Bronchial epithelial cell (primary cell): ENCODE measurements at places on chromosomes 12 and 14.

DNA sequence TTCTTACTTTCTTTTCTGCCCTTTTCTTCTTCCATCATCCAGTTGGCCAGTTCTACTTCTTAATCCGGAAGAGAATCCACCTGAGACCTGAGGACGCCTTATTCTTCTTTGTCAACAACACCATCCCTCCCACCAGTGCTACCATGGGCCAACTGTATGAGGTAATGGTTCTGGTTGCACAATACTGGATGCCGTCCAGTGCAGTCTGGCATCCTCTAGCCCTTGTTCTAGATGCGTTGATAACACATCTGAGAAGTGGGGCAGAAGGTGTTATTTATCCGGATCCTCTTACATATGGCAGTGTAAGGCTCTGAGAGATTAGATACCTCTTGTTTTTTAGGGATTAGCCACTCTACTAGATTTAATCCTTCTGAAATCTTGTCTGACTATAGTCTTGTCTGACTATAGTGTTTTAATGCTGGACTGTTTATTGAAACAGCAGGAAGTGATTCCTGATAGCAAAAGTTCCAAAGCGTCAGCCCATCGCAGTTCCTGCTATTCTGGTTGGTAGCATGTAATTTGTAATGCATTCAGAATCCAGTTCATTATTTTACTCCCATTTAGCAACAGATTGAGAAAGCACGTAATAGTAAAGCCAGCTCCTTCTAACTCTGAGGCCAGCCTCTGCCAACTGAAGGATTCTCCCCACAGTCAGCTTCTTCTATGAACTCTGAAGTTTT, 7.9 kb downstream of the GABARAPL1 start:
- peak; percentile 58 for DNase-seq

GRCh38 chr12:128077211-128077916, 189.6 kb upstream of the TMEM132C start:
- DNase-seq = no peak

DNA sequence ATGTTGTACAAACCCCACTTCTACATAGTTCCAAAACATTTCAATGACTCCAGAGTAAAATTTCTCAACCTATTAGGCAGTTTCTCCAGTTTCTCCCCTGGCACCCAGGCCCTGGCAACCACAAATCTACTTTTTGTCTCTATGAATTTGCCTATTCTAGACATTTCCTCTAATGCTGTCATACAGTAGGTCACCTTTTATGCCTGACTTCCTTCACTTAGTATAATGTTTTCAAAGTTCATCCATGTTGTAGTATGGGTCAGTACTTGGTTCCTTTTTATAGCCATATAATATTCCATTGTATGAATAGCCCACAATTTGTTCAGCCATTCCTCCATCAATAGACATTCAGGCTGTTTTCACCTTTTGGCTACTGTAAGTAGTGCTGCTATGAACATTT, 67.0 kb downstream of the SPRING1 start:
- DNase-seq = no peak

GRCh38 chr12:15728118-15728598, 61.0 kb downstream of the EPS8 start:
- peak; percentile 43 for DNase-seq

DNA sequence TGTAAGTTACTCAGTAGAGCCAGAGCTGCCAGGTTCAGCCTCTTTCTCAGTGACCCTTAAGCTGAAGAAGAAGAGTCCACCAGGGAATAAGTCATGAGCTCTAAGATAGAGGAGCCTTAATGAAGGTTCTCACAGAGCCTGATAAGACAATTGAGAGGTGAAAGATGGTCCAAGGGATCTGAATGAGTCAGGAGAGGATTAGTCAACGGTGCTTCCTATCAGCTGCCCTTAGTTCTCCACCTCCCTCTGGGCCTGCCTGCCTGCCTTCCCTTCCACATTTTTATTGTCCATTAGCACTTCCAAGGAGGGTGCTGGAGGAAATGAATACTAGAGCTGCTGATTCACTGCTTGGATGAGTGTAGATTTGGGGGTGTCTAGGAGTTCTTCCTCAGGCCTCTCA, 161.7 kb upstream of the RMST start:
- peak; percentile 9 for DNase-seq

DNA sequence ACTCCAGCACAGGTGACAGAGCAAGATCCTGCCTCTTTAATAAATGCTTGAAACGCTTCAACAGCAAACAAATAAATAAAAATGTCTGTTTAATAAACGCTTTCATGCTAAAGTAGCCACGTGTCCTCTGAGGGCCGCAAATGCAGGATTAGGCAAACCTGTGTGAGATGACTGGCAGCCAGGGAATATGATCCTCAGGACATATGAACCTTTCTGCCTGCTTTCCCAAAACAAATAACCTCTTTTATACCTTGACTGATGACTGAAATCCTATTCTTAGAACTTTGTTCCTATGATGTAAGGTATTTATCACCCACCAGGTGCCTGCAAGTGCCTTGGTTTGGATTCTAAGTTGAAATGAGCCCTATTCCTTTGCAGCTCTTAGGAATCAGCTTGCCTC, 14.5 kb upstream of the FLVCR2 start:
- DNase-seq = peak; percentile 34

DNA sequence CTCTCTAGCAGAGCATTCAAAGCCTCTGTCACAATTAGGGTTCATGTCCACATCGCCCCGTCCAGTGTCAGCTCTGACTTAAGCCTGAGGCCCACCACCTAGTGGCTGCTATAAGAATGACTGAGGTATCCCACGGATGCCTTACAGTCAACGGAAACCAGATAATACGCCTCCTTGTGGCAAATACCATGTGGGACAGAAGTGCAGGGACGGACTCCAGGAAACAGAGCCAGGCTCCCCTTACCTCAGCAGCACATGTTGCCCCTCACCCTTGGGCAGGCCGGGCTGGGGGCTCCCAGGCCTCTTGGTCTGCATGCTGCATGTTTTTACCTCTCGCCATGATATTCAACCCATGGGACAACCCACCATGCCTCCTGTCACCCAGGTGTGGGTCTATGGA, 86.3 kb downstream of the VWF start:
- peak; percentile 78 for DNase-seq

- no peak for DNase-seq
Measured at GRCh38 chr12:38949363-38949762, 44.0 kb upstream of the CPNE8 start.

DNA sequence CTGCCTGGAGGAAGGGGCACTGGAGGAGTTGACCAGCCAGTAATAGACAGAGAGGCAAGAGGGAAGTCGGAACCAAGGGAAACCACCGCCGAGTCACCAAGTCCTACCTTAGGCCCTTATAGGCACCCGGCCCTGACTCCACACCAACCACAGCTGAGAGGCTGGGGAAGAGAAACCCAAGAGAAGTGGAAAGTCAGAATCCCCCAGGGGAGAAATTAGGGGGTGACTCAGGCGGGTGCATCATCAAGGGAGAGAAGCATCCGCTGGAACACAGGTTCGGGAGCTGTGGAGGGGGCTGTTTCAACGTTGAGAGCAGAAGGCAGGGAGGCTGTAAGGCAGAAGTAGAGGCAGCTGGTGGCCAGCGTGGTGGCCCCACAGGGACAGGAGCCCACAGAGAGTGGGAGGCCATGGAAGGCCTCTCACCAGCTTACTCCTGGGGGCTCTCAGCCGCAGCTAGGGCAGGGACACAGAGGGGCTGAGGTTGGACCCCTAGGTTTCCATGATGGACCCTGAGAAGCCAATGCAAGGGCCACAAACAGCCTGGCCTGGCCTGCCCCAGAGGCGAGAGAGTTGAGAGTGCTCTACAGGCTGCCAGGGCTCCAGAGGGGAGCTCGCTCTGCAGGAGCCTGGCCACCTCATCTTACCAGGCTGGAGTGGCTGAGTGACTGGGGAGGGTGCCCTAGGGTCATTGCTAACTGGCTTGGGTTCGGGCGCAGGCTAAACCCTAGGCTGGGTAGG, 1.4 kb upstream of the TRMT61A start:
- DNase-seq = no peak

- DNase-seq = no peak
Measured at GRCh38 chr12:82504409-82504808, 146.1 kb downstream of the METTL25 start.

DNA sequence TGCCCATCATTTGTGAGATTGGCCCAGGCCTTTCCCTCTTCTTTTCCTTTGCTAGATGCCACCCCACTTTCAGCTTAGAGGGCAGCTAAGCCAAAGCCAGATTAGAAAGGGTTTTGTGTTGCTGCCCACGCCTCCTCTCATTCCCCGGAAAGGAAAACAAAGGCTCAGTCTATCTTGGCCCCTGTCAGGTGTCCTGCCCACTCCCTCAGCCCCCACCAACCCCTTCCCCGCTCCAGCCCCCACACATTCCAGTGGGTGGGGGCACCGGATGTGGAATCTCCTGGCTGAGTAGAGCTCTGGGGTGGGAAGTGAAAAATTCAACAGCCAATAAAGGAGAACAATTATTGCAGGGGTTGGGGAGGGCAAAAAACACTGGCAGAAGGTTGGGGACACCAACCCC, 2.2 kb downstream of the BLOC1S1 start:
- DNase-seq = no peak

DNA sequence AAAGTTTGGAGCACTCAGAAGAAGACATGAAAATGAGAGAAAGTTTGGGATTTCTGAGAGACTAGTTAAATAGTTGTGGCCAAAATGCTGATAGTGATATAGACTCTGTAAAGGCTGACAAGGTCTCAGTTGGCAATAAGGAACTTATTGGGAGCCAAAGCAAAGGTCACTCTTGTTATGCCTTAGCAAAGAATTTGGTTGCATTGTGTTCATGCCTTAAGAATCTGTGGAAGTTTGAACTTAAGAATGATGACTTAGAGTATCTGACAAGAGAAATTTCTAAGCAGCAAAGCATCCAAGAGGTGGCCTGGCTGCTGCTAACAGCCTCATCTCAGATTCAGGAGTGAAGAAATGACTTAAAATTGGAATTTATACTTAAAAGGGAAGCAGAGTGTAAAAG, 113.8 kb downstream of the PIK3C2G start:
- DNase-seq = no peak
